ENCODE measurements at places on chromosomes 6 and 20.

GRCh38 chr20:34004790-34005457, 11.2 kb downstream of the RALY start:
- no peak for DNase-seq

DNA sequence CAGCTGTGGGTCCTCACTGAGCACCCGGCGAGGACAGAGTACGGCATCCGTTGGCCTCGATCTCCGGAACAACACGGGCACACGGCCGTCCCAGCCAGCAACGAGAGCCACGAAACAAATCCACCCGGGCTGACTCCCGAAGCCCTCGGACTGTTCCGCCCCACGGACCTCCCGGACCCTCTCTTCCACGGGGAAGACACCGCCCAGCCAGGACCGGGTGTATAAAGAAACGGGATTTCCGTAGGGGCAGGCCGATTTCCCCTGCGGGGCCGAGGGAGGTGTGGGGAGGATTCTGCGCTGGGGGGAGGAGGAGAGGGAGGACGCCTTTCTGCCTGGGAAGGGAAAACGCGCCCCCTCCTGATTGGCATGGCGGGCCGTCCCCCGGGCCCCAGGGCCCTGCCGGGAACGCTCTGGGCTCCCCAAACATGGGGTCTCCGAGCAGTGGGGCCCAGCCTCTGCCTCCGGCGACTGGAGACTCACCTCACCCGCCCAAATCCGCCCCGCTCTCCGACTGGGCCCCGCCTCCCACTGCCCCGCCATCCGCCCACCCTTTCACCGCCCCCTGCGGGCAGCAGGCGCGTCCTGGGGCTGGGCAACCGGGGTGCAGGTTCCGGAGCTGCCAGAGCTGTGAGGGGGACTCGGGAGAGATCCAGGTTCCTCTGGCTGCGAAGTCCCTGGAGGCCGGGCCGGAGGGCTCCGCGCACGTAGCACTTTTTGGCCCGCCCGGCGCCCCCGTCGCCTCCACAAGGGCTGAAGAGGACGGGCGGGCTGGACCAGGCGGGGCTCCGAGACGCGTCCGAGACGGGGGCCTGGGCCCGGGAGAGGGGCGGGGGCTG, 679 bp upstream of the PPDPF start:
- DNase-seq = peak; percentile 23

GRCh38 chr20:63977739-63978276, 1.6 kb downstream of the SAMD10 start:
- DNase-seq = peak; percentile 78

GRCh38 chr6:103183831-103184411, 1675.8 kb downstream of the HACE1 start:
- no peak for DNase-seq

DNA sequence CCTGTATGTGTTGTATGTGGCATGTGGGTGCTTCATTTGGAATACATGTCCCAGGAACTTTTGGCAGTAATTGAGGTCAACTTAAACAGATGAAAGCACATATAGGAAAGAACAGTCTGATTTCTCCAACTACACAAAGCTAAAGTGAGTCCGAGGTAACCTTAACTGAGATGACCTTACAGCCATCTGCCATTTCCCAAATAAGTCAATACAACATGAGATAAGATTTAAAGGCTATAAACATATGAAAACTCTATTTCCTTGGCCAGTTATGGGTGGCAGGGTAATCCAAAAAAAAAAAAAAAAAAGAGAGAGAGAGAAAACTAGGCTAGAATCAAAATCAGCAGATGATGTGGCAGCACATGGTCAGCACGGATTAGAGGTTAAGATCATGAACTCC, 1068.3 kb downstream of the KHDRBS2 start:
- DNase-seq = no peak

DNA sequence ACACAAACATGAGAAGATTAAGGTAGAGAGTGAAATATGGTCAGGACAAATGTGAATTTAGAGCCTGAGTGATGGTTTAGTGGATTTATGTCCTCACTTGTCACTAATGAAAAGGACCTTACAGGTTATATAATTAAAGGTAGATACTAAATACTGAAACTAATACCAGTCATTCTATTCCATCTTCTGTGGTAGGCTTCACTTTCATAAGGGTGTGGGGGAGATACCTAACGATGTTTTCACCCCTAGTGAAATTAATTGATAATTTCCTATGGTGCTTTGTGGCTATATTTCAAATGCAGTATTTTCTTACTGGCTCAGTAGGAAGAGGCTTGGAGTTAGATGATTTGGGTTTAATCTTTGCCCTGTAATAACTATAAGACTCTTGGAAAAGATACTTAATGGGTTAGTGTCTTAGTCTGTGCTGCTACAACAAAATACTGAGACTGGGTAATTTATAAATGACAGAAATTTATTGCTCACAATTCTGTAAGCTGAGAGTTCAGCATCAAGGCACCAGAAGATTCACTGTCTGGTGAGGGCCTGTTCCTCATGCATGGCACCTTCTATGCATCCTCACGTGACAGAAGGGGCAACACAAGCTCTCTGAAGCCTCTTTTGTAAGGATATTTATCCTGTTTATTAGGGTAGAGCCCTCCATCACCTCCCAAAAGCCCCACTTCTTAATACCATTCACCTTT, 21.3 kb downstream of the RNF217 start:
- no peak for DNase-seq

GRCh38 chr6:7261032-7261841, 51.8 kb downstream of the SSR1 start:
- DNase-seq = peak; percentile 86

DNA sequence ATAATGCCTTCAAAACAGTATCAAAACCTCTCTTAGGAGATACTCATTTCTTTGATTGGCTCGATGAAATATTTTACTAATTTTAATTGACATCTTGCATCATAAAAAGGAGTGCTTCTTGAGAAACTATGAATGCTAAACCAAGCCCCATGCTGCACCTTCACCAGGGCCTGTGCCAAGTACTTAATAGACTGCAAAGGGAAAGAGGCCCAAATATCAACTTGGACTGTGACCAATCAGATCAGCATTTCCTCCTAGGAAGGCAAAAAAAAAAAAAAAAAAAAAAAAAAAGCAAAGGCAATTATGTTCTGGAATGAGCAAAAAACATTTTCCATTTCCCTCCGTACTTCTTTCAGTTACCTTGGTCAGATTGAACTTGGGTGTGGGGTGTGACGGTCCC, 253.0 kb upstream of the SOX4 start:
- DNase-seq = no peak

GRCh38 chr6:40325041-40325440, 262.1 kb downstream of the LRFN2 start:
- DNase-seq = no peak

- no peak for DNase-seq
These were observed 148.8 kb downstream of the LRFN2 start for GRCh38 chr6:40438246-40438887.

GRCh38 chr20:36462440-36463211, 78.7 kb upstream of the MYL9 start:
- DNase-seq = peak; percentile 42

GRCh38 chr6:45461486-45461885, 83.8 kb upstream of the SUPT3H start:
- DNase-seq = no peak

GRCh38 chr6:446418-447366, 55.1 kb downstream of the IRF4 start:
- no peak for DNase-seq

DNA sequence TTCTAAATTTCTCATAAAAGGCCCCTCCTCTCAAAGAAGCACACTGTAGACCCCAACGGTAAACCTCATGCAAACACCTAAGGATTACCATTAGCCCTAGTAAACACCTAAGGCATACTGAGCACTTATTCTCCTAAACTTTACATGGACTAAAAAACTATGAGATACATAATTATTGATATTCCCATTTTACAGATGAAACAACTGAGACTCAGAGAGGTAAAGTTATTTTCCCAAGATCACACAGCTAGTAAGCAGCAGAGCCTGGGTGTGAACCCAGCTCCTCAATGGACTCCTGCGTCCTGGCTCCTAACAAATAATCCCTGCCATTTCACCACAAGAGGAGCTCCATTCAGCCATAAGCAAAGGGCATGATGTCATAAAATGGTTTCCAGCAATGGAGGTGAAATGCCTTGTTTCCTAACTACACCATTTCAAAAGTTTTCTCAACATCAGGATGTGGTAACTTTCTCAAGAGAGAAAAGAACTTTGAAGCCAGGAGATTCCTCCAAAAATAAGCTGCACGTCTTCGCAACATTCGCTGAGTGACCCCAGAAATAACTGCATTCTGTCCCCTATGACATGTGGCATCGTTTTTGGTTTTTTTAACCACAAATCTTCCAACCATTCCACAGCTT, 4.1 kb downstream of the ATP9A start:
- DNase-seq = no peak

DNA sequence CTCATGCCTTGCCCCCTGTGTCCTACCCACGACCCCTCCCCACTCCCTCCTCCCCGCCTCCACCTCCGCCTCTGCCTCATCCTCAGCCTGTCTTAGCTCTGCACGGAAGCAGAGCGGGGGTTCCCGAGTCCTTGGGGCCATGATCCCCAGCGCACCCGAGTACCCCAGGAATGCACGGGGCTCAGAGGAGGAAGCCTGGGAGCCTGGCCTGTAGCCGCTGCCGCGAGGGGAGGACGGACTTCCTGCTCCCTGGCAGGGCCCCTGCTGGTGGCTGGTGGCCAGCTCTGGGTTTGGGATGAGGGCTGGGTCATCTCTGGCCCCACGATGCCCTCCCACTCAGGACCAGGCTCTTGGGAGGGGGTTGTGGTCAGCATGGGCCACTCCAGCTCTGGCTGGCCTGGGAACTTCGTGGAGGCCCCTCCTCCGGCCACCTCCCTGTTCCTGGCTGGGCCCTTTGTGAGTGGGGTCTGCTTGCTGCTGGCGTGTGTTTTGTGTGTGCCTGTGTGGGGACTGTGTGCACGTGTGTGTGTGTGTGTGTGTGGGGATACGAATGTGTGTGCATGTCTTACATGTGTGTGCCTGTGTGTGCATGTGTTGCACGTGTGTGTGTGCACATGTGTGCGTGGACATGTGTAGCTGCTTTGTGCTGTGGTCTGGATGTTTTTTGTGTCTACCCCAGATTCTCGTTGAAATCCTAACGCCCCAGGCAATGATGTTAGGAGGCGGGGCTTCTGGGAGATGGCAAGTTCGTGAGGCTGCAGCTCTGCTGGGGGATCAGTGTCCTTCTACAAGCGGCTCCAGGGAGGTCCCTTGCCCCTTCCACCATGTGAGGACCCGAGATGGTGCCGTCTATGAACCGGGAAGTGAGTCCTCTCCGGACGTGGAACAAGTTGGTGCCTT, 1.3 kb upstream of the RBBP8NL start:
- DNase-seq = no peak

DNA sequence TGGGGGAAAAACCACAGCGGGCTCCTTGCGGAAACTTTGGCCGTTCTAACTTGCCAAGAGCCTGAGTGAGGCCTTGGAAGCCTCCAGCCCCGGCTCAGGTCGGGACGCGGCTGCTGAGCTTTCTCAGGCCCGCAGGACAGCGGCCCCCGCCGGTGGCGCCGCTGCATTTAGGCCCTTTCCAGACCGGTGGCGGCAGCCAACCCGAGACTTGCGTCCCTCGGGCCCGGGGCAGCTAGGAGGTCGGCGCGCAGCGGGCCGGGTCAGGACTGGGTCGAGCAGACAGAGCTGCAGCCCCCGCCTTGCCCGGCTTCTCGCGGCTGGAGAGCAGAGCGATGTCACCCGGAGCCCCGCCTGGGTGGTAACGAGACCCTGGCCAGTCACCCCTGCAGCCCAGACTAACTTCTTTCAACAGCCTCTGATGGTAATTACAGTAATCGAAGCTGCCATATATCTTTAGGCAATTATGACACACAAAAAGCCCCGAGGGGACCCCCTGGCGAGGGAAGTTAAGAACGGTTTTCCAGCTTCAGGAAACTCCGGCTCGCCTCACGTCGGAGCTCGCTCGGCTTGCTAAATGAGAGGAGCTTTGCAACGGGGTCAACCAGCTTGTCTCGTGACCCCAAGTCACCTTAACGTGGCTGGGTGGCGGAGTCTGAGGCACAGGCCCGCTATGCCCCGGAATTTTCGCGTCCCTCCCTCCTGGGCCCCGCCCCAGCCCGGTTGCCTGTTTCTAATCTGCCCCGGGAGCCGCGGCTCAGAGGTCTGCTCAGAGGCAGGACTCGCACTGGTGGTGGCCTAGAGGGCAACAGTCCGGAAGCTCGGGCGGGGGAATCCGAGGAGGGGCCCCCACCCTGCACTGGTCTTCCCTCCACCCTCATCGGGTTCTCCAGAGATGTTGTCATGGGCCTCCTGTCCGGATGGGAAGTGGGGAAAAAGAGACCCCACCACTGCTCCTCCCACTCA, 3.0 kb downstream of the NR2E1 start:
- DNase-seq = peak; percentile 43

GRCh38 chr20:1993986-1994385, at the start of gene PDYN:
PDYN (minus strand) TSS chr20:1994058; CDS start chr20:1983084, 10,974 bp downstream.
- DNase-seq = no peak

- no peak for DNase-seq
These were observed 3.0 kb downstream of the CSNK2A1 start for GRCh38 chr20:540391-541201.

GRCh38 chr20:23286346-23286745, 64.2 kb upstream of the NXT1 start:
- no peak for DNase-seq

DNA sequence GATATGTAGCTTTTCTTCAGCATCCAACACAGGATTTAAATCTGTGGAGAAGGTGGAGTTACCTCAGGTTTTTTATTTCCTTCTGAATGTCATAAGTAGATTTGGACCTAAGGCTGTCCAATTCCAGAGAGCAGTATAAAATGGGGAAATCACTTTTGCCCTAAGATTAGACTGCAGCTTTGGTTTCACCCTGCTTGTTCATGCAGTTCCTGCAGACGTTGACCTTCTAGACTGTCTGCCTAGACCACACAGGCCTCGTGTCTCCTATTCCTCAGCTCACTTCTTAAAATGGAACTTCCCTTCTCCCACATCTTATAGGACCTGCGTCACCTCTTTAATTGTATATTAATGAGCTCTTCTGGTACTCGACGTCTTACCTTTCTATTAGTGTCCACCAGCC, 26.0 kb upstream of the C6orf62 start:
- no peak for DNase-seq

DNA sequence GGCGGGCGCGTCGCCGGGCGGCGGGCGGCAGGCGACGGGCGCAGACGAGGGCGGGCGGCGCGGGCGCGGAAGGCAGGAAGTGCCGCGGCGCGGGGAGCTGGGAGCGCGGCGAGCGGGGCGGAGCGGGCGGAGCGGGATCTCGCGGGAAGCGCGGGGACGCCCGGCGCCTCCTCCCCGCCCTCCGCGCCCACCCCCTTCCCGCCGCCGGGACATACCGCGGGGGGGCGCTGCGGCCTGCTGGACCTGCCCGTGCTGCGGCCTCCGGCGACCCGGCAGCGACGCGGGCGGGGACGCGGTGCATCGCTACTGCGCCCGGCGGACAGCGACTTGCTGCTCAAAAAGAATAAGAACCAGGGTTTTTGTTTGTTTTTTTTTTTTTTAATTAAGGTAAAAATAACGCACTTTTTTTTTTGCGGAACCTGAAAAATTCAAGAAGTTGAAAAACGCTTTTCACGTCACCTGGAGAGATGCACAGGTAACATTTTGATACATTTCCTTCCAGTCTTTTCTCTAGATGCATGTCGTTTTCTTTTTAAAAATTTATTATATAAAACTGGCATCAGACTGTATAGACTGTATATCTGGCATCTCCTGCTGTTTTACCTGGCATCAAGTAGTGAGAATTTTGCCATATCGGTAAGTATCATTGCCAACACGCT, at the start of gene CENPB:
Gene CENPB, minus strand, starts transcription at position 76 of the 659 bp plus-strand sequence. CDS start 257 bp downstream, outside the sequence.
- peak; percentile 78 for DNase-seq
